ENCODE measurements at places on chromosomes 3 and 15.

- DNase-seq, result peak; percentile 53
Measured at GRCh38 chr15:48963524-48964113, at the start of gene SHC4. SHC4 (minus strand) TSS chr15:48963919; CDS start chr15:48963015, 904 bp downstream.

GRCh38 chr3:31468433-31468832 lies 64.3 kb upstream of the STT3B start:
- no peak for DNase-seq

GRCh38 chr3:149592758-149593240 lies 65.0 kb downstream of the WWTR1 start:
- DNase-seq, result no peak

- no peak for DNase-seq
Measured at GRCh38 chr3:25080461-25080860, 347.6 kb upstream of the RARB start.

GRCh38 chr3:64224826-64225610 lies at the start of gene PRICKLE2:
PRICKLE2 (minus strand) TSS chr3:64225466; CDS start chr3:64198927, 26,539 bp downstream.
- DNase-seq, result no peak

GRCh38 chr15:95948411-95948810 lies 382.1 kb upstream of the NR2F2 start:
- no peak for DNase-seq

DNA sequence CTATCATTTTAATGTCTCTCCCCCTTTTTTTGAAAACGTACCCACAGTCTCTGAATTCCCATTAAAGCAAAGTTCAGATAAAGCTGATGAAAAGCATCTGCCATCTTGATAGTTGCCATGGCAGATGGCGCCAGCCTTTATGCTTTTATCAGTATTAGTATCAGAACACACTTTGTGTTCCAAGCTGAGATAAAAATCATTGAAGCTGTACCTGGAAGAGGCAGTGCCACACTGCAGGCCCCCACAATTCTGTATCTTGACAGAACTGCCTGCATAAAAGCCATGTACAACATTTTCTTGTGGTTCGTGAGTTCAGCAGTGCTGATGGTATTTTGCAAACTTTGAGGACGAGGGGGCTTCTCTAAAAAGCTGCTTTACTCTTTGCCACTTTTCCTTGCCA lies 311.7 kb downstream of the SATB1 start:
- DNase-seq, result no peak

DNA sequence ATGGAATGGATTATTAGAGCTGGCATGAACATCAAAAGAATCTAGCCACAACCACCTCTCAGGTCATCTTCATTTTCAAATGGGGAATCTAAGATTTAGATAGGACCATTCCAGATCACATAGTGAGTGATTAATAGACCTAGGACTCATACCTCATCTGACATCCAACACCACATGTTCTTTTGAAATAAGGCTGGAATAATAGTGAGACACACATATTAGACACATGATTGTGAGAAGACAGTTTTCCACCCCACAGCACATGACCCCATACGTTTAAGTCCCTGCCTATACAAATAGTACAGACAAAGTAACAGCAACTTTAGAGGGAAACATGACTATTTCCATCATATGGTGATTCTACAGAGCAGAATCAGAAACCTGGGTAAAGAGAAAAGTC lies 344.7 kb upstream of the TPRG1 start:
- DNase-seq, result no peak

- DNase-seq, result no peak
Measured at GRCh38 chr3:147773116-147773630, 364.0 kb downstream of the ZIC1 start.

Data from NCI-H2081 treated with DMSO at 0.1 percent for 48 hours (cell line).